Sigmoid colon (tissue), 7 donors: ENCODE measurements at places on chromosomes 4 and X.
A peak's percentile ranks its signal among the peaks of the same experiment; 100 is the strongest.

DNA sequence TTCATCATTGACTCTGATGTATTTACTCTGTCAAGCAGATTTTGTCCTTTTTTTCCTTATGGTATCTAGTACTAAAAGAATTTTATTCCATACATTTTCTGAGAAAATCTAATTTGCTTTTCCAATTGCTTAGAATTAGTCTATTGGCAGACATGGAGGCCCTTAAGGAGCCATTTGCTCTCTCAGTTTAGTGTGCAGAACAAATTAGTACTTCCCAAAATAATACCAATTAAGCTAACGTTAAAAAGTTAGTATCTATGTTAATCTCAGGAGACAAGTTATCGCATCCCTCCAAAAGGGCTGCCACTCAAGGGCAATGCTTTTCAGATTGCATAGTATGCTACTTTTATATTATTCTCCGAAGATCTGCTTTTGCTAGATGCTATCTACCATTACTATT lies 47.7 kb downstream of the PDHA2 start:
- no peak for DNase-seq

DNA sequence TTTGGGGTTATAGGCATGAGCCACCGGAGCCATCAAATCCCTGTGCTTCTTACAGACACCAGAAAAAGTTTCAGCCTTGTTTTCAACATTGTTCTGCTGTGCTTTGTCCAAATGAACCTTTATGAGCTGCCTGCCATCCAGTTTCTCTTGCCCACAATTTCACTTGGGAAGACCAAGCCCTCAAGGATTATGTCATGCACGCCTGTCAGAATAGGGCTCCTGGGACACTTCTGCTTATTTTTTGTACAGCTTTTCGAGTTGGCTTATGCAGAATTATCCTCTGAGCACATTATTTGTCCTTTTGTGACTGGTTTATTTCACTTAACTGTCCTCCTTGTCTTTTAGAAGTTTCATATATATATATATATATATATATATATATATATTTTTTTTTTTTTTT lies 16.2 kb downstream of the UBE2K start:
- no peak for DNase-seq

DNA sequence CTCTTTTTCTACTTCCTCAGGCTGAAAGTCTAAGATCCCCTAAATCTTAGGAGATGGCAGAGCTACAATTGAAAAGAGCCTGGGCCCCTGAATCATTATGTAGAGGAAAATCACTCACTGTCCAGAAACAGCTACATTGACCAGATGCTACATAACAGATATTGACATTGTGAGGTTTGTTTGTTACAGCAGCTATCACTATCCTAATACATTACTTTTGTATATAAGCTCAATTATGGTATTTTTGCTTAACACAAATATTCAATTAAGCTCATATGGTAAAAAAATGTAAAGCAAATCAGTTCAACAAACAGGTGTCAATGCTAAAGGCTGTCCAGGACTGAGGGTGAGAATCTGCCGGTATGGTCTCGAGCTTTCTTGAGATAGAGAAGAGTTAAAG lies 89.4 kb downstream of the LDB2 start:
- no peak for DNase-seq

GRCh38 chr4:29588617-29589016 lies 1131.6 kb upstream of the PCDH7 start:
- DNase-seq: no peak

GRCh38 chr4:100269446-100269845 lies 79.2 kb upstream of the DDIT4L start:
- DNase-seq: no peak

- DNase-seq: no peak
Observed at GRCh38 chr4:123846561-123846960, 450.0 kb downstream of the SPRY1 start.

DNA sequence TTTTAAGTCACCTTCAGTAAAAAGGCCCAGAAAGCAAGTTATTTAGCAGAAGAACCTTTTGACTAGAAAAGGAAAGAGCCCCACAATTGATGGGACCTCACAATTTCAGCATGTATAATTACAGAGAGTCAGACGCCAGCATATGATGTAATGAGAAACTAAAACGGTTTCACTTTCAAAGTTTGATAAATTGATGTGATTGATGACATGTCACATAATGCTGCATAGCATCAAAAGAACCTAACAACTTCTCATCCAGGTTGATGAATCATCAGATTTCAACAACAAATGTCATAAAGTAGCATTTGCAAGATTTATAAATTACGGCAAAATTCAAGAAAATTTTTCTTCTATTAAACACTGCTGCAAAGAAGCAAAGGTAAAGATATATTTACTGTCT lies 3.9 kb upstream of the GAR1 start:
- DNase-seq: no peak

GRCh38 chr4:173281406-173282255 lies 52.5 kb downstream of the HMGB2 start:
- no peak for DNase-seq

DNA sequence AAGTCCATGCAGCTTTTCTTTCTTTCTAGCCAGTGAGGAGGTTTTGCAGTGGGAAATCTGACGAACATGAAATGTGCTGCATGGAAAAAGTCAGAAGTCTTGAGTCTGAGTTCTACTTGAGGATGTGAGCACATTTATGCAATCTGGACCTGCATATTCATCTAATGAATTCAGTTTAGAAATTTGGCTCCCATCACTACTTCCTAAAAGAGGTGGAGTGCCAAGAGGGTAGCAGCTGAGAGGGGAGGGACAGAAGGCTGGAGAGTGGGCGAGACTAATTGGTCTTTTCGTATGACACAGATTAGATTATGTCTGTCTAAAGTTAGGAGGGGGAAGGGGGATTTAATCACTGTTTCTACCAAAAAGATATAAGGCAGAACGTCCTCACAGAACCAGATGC lies 535.9 kb downstream of the IQCM start:
- DNase-seq: no peak

GRCh38 chr4:176769514-176769913 lies 23.2 kb downstream of the VEGFC start:
- no peak for DNase-seq

DNA sequence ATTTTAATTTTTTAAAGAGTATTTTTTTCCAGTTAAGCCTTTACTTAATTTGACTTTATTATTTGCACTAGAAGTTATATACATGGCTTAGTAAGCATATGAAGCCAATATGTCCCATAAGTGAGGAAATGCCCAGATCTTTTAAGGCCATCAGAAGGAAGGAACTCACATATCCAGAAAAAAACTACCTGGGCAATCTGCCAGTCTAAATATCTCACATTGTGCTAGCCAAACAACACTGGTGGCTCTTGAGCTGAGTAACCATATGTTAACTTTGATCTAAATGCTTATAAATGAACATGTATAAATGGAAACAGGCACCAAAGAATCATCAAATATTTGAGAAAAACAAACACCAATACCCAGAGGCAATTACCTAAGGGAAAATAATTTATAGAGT lies 138.6 kb upstream of the APOOL start:
- no peak for DNase-seq

DNA sequence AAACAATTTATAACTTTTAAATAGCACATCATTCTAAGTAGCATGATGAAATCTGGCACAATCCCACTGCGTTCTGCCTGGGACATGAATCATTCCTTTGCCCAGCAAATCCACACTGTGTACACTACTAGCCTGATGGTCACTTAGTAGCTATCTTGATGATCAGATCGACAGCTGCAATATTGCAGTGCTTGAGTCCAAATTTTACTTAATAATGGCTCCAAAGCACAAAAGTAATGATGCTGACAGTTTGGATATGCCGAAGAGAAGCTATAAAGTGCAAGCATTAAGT lies 86.6 kb upstream of the NPNT start:
- DNase-seq: no peak

GRCh38 chr4:141543176-141543575 lies 93.2 kb upstream of the IL15 start:
- DNase-seq: no peak

- no peak for DNase-seq
Observed at GRCh38 chr4:164949448-164950143, 27.9 kb downstream of the TRIM61 start.

- DNase-seq: no peak
Observed at GRCh38 chr4:629636-629914, 4.2 kb downstream of the PDE6B start.

- DNase-seq: no peak
Observed at GRCh38 chr4:102362922-102363432, 17.7 kb upstream of the SLC39A8 start.

DNA sequence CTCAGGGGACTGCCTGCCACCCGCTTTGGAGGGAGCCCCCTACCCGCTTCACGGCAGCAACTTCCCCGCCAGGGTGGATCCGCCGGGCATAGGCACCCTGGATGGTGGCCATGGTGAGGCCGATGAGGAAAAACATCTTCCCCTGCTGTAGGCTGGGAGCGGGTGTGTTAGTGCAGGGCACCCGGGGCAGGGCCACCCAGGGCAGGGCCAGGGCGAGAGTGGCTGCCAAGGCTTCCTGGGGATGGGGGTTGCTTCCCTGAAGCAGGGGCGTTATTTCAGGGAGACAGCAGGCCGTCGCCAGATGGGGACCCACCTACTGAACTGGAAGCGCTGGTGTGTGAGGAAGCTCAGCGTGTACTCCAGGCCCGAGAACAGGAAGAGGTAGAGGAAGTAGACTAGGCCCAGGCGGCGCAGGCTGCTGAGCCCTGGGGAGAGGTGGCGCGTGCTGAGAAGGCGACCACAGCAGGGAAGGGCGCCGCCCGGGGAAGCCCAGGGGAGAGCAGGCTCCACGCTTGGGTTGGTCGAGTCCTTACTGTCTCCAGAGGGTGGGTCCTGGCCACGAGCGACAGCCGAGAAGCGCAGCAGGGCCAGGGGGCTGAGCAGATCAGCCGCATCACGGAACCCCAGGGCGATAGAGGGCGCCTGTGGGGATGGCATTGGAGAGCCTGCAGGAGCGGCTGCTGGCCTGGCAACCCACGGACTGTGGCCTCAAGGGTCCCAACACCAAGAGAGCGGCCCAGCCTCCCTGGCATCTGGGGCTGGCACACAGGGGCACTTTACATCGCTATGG lies 31.5 kb downstream of the NOP14 start:
- DNase-seq: peak; percentile 80

GRCh38 chrX:99184153-99184552 lies 1225.9 kb downstream of the PCDH19 start:
- no peak for DNase-seq

GRCh38 chr4:24143741-24144140 lies 253.9 kb upstream of the PPARGC1A start:
- DNase-seq: no peak

GRCh38 chrX:46686003-46686645 lies 72.8 kb downstream of the SLC9A7 start:
- no peak for DNase-seq

- peak; percentile 86 for DNase-seq
Observed at GRCh38 chr4:182917182-182918043, at the start of gene DCTD. DCTD (minus strand) TSS chr4:182917386; CDS start chr4:182915568, 1,818 bp downstream.

- DNase-seq: no peak
Observed at GRCh38 chrX:46459603-46460002, 85.6 kb downstream of the ZNF674 start.

GRCh38 chr4:112189754-112190153 lies 41.8 kb upstream of the AP1AR start:
- DNase-seq: no peak

GRCh38 chrX:108584617-108585211 lies 145.1 kb downstream of the COL4A5 start:
- no peak for DNase-seq

DNA sequence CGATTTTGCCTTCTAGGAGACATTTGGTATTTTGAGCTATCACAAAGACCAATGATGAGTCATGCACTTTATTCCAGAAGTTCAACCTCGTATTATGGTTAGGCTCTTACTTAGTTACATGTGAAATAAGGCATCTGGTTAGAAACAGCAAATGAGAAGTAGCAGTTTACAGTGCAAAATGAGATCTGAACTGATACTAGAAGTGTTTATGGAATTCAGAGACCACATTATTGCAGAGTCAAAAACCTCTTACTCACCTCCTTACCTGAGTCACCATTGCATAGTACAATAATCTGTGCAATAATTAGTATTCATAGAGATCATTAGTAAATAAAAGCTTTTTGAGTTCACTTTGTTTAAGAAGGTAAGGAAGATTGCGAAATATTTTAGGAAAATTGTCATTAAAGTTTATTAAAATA lies 38.7 kb downstream of the SEC24B start:
- no peak for DNase-seq

GRCh38 chr4:183823434-183823833 lies 81.7 kb upstream of the STOX2 start:
- DNase-seq: no peak

- no peak for DNase-seq
Observed at GRCh38 chr4:80036949-80037685, 35.9 kb downstream of the ANTXR2 start.

DNA sequence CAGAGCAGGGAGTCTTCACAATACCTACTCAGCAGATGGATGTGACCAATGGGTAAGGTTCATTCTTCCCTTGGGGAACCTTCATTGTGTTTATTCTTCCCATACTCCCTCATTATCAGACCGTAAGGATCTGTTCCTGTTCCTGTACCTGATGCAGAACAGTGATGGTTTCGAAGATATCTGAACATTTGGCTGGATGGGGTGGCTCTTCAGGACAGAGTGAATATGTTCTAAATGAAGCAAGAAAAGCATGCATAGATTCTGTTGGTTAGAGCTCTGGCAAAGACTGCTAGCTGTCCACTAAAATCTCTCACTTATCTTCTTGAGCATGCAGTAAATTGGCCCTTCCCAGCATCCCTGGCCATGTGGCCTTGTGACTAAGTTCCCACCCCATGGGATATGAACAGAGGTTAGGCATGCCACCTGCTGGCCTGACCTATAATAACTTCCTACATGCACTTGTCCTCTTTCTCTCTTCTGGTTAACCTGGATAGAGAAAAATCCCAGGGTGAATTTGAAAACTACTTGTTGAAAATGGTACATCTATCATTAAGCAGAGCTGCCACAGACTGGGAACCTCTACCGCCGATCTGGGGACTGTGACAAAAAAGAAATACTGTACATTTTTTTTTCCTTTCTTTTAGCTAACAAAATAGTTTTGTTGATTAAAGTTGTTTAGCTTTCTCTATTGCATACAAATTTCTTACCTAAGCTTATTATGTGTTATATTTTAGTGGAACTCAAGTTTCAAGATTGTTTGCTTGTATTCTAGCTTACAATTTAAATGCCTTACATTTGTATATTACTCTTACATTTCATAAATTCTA lies 60.0 kb upstream of the BANK1 start:
- peak; percentile 79 for DNase-seq

- DNase-seq: no peak
Observed at GRCh38 chr4:153068751-153069150, 132.6 kb downstream of the FHDC1 start.

DNA sequence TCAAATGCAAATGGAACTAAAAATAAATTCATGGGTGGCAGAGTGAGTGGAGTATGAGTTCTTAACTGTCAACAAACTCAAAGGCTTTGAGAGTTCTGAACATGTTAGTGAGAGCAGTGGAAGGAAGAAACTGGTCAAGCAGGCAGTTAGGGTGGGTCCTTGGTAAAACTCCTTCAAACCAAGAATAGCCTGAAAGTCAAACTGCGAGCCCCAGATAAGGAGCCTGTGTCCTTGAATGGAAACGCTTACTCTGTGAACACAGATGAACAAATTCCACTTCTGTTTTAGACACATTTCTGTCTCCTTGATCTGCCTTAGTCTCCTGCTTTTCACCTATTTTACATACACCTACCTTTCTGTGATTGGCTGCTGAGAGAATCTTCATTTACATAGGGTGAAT lies 129.4 kb upstream of the PCDH18 start:
- DNase-seq: no peak

GRCh38 chr4:164874789-164875188 lies 2.2 kb upstream of the APELA start:
- DNase-seq: no peak
